ENCODE measurements at places on chromosomes 7 and 10.

GRCh38 chr10:5589661-5590511, 65.1 kb downstream of the CALML3 start:
- DNase-seq: no peak

DNA sequence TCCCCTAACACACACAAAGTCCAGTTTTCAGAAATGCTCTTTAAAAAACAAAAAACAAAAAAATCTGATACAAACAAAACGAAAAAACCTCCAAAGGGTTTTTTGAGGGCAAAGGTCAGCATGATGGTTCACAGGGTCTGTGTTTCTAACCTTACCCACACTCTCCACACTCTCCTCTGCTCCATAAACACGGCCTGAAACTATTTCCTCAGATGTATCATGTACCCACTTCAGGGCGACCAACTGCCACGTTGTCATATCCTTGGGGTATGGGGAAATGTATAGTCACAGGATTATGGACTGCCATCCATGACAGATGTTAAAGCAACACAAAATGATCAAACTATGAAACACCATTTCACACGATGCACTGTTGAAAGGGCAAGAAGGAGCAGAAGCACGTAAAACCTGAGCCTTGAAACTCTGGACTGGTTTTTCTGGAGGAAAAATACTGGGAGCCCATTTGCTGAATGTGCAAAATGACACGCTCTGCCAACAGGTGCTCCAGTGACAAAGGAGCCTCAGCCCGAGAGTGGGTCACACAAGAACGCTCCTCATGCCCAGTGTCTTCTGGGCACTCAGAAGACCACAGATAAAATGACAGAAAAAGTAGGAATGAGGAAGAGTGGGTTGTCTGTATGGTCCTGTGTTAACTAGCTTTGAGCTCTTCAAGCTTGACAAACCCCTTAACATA, 15.8 kb downstream of the NAPEPLD start:
- no peak for DNase-seq

GRCh38 chr7:106269254-106269961, 15.4 kb downstream of the NAMPT start:
- no peak for DNase-seq

- DNase-seq: no peak
Observed at GRCh38 chr10:100612601-100613595, 77.2 kb downstream of the HIF1AN start.

DNA sequence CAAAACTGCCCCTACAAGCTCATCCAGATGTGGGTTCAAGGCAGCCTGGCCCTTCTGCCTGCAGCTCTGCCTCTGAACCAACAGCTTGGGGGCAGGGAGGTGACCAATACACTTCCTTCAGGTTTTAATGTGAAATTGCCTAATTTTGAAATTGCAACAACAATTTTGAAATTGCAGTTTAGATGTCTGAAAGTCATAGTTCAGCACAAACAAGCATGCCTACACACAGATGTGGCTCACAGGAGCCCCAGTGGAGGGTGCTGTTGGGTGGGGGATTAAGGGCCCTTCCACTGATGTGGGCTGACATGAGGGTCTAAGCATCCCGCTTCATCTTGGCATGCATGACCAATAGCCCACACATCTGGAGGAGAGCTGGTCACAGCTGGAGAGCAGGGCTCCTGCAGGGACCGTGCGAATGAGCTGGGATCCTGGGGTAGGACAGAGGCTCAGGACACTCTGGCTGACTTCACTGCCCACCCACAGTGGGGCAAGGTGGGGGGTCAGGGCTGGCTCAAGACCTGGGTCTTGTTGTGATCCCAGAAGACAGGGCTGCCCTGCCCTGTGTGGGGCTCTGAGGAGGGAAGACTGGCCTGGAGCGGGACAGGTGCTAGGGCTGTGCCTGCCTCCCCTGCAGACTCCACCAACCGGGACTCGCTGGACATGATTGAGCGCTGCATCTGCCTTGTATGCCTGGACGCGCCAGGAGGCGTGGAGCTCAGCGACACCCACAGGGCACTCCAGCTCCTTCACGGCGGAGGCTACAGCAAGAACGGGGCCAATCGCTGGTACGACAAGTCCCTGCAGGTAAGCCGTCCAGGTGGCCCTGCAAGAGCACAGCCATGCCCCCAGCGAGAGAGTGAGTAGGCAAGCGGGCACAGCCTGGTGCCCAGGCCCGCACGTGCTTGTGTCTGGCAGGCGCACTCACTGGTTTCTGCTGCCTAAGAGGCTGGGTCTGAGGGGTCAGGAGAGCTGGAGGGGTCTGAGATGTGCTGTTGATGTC, 32.3 kb downstream of the CHAT start:
- DNase-seq: no peak

DNA sequence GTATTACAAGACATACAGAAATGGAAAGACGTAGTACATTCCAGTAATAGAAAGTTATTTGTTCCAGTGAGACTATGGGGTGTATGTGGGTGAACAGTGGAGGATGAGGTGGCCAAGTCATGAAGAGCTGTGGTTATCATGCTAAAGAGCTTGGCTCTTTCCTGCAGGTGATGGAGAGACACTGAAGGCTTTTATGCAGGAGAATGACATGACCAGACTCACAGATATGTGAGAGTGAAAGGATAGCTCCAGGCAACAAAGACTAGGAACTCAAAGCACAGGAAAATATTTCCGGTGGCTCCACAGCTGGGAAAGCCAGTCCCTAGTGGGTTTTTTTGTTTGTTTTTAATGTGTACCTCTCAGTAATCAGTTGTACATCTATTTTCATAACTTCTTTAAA, 133.5 kb downstream of the TSPAN12 start:
- DNase-seq: no peak

GRCh38 chr10:12825260-12825849, 176.2 kb downstream of the CCDC3 start:
- DNase-seq: peak; percentile 58

- DNase-seq: no peak
Observed at GRCh38 chr7:34015651-34016050, 110.3 kb downstream of the BMPER start.

DNA sequence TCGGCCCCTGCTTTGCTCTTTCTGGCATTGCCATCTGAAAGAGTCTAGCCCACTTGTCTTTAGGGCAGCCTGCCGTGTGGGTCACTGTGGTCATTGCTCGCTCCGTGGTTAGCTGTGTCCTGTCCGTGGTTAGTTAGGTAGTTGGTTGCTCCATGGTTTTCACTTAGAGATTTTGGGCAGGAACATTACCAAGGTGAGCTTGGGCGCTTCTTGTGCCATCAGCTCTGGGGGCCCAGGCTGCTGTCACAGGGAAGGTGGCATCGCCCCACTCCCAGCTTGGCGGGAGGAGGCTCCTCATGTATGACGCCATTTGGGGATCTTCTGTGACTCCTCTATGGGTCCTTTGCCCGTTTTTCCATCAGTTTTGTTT, 53.1 kb downstream of the INPP5A start:
- no peak for DNase-seq

- no peak for DNase-seq
Observed at GRCh38 chr10:119347181-119347974, 140.0 kb downstream of the GRK5 start.

GRCh38 chr7:1919539-1920265, 249.6 kb downstream of the ELFN1 start:
- DNase-seq: peak; percentile 70

DNA sequence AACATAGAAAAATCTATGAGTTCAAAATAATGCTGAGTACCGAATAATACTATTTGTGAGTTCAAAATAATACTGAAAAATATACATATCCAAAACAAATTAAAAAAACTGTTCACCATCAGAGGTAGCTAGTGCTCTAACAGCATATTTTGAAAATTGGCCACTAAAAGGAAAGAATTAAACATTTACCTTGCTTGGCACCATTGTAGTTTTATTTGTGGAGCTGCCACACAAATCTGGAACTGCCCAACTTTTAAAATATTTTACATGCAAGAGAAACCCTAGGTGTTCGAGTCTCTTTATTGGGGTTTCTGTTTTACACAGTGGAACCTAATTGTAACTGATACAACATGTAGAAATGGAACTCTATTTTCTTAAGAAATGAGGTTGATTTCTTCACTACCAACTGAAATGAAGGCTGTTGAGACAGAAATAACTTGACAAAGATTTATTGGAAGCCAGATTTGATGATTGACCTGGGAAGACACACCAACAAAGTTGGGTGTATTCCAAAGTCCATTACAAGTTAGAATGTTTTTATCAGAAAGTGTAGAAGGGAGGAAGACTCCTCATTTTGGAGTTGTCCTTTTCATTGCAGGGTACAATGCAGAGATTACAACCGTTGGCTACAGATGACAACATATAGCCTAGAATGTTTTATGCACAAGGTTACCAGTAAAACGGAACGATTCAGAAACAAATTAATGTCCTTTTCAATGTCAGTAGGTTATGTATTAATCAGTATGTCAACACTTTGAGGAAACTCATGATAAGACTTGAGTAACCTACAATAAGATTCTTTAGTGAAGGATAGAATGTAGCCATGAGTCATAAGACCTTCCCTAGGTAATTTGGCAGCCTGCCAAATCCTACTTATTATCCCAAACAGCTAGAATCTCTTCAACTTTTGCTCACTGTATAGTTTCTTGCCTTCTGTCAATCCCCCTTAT, 73.8 kb upstream of the PAPSS2 start:
- peak; percentile 37 for DNase-seq

GRCh38 chr10:133258066-133258817, 18.4 kb downstream of the ADAM8 start:
- peak; percentile 73 for DNase-seq

GRCh38 chr10:128451879-128452278, 325.7 kb upstream of the MKI67 start:
- DNase-seq: no peak

DNA sequence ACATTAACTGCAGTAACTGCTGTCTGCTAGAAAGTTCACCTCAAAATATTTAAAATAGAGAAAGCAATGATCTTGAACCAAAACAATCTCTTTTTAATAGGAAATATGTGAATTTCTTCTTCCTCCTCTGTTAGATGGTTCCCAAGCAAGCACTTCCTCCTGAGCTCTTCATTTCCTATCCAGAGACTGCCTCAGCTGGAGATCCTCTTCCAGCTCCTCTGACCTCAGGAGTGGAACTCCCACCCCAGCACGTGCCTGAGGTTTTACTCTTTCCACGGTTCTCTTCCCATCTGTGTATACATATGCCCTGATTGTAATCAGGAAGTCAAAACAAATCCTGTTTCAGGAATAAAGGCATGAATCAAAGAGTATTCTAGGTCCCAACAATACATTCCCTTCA, 5.6 kb downstream of the DENND11 start:
- DNase-seq: no peak

DNA sequence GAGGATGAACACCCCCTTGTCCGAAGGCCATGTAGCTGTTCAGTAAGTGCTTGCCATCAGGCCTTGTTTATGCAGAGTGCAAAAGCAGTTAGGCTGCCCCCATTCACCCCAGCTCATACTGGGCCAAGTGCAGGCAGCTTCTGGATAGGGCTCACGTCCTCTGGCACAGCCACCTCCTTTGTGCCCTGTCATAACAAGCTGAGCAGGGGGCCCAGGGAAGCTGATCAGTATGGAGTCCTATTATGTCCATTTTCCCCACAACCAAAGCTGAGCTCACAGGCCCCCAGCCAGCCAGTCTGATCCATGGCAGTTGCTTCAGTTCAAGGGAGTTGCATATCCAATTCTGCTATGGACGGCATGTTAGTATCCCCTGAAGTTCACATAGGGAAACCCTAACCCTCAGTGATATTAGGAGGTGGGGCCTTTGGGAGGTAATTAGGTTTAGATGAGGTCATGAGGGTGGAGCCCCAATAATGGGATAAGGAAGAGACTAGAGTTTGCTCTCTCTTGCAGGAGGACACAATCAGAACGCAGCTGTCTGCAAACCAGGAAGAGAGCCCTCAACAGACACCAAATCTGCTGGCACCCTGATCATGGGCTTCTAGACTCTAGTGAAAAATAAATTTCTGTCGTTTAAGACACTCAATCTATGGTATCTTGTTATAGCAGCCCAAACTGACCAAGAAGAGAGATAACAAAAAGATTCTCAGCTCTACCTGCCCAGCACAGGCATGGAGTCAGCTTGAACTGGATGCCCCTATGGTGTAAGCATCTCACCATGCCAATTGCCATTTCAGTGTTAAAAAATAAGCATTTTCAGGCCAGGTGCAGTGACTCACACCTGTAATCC, 155.9 kb downstream of the FGFR2 start:
- DNase-seq: no peak

GRCh38 chr10:19803676-19804075, 12.6 kb upstream of the PLXDC2 start:
- DNase-seq: no peak

GRCh38 chr7:98293746-98294145, 12.3 kb downstream of the BRI3 start:
- no peak for DNase-seq

DNA sequence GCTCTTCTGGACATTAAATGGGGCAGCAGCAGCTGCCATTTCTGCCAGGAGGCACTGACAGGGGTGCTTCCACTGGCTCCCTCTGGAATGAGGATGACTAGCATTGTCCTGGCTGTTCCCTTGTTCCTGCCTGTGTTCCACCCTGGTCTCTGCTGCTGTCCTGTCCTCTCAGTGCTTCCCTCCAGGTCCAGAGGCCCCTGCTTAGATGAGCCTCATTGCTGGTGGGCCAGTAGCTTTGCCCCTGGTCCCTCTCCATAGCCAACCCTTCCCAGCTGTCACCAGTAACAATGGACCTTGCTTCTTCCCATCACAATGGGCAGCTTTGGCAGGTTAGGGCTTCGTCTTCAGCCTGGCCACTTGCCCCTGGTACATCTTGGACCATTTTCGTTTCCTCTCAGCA, 561.1 kb downstream of the TCERG1L start:
- no peak for DNase-seq

GRCh38 chr10:75189266-75190096, 21.1 kb upstream of the VDAC2 start:
- no peak for DNase-seq

GRCh38 chr10:128684215-128684614, 558.0 kb upstream of the MKI67 start:
- no peak for DNase-seq

DNA sequence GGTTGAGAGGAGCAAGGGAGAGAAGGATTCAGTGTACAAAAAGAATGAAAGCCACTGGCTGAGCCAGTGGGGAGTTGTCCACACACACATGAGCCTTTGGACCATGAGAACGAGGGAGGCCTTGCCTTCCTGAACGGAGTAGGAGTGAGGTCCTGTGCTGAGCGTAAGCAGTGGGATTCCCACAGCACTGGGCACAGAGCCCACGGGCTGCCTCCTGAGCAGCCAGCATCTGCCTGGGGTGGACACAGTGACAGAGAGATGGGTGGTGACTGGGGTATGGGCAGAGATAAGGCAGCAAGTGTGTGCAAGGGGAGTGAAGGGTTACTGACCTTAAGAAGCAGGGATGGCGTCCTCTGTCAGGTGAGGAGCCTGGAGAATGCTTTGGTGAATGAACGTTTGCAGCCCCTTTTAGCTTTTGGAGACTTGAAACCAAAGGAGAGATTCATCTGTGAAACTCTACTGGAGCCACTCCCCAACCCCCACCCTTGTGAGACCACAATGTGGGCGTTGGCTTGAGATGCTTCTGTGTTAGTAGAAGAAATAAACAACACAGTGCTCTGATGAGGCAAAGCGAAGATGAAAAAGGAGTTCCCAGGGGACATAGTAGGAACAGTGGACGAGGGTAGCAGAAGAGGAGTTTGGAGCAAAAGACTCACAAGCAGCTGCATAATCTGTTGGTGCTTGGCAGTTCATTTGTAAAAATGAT, 56.5 kb downstream of the FIGNL1 start:
- no peak for DNase-seq

- DNase-seq: no peak
Observed at GRCh38 chr7:44189286-44189992, at the start of gene GCK. Gene GCK (minus strand): TSS chr7:44189439. CDS start chr7:44188953, 486 bp downstream.

GRCh38 chr10:7421526-7421925, 10.7 kb upstream of the SFMBT2 start:
- no peak for DNase-seq

Data from stomach (tissue), 19 donors.